ENCODE measurements at places on chromosomes 2 and 18.

GRCh38 chr2:32422133-32422532, 65.3 kb downstream of the BIRC6 start:
- DNase-seq, result no peak

DNA sequence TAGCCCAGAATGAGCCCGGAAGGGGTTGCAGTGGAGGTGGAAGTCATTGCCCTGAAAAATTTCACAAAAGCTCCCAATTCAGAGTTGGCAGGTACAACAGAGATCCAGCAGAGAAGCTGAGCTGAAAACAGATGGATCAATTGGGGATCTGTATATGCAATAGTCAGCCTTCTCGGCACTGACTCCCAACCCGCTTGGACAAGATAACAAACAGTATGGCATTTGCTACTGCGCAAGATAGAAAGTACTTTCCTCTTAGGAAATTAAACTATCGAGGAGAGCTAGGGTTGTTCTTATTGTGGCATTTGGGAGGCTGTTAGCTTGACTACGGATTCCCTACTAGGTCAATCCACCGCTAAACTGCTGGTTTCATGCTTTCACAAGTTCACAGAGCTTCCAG, 11.6 kb upstream of the IER3IP1 start:
- DNase-seq, result no peak

DNA sequence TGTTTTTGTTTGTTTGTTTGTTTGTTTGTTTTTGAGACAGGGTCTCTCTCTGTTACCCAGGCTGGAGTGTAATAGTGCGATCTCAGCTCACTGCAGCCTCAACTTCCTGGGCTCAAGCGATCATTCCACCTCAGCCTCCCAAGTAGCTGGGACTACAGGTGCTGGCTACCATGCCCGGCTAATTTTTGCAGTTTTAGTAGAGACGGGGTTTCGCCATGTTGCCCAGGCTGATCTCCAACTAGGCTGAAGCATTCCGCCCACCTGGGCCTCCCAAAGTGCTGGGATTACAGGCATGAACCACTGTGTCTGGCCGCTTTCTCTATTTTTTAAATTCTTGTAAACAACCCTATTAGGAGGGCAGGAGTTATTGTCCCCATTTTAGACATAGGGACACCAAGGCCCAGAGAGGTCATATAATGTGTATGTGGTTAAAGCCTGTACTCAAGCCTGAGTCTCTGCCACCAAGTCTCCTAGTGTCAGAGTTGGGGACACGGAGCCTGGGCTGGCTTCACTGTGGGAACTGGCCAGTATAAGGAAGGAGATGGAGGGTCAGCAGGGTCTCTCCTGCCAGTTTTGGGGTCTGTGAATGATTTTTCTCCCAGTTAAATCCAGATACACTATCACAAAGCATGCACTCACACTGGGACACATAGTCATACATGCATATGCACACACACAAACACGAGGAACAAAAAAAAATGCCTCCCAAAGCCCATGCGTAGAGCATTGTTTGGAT, 27.5 kb upstream of the MCFD2 start:
- DNase-seq, result no peak

- DNase-seq, result peak; percentile 10
These were observed 843 bp downstream of the CYS1 start for GRCh38 chr2:10079266-10079869.

DNA sequence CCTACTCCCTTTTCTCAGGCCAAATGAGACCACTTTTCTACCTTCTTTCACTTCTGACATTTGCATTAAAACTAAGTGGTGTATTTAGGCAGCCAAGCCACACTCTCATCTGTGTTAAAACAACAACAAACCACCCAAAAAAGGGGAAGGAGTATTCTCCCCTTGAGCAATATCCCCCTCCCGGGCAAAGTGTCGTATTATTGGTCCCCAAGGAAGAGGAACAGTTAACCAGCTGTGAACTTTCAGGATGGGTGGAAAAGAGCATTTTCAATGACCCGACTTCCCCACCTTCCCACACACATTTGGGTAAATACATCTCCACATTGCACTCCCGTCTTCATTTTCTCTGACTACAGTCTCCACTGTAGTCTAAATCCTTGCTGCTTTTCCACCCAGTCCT, 44.3 kb downstream of the FEZ2 start:
- no peak for DNase-seq

DNA sequence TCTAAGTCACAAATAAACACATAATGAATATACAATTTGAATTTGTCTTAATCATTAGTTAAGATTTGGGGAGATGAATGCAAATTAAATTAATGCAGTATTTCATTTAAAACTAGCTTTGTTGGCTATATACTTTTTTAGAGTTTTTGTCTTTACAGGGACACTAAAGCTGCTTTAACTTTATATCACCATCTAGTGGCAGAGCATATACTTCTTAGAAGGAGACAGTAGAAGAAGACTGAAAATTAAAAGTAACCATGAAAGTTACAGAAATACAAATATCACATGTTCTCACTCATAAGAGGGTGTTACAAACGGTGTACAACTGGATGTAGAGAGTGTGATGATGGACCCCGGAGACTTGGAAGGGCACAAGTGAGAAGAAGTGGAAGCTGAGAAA, 268.3 kb upstream of the NETO1 start:
- DNase-seq, result no peak

DNA sequence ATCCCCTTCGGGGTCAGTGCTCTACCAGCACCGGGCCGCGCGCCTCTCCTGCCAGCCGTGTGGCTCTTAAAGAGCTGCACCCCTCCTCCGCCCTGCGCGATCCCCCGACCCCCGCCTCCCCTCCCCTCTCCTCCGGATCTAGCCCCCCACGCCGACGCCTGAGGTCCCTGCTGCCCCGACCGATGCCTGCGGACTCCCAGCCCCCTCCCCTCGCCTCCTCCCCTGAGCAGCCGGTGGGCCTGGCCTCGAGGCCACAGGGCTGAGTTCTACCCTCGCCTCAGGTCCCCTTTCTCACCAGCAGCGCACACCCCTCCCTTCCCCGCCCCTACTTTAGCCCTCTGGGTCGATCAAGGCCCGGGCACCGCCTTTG, 5.8 kb upstream of the SIX3 start:
- DNase-seq, result no peak

- no peak for DNase-seq
These were observed 28.7 kb upstream of the DCC start for GRCh38 chr18:52311331-52311730.

GRCh38 chr2:102336502-102336945, 19.1 kb upstream of the IL18R1 start:
- no peak for DNase-seq

DNA sequence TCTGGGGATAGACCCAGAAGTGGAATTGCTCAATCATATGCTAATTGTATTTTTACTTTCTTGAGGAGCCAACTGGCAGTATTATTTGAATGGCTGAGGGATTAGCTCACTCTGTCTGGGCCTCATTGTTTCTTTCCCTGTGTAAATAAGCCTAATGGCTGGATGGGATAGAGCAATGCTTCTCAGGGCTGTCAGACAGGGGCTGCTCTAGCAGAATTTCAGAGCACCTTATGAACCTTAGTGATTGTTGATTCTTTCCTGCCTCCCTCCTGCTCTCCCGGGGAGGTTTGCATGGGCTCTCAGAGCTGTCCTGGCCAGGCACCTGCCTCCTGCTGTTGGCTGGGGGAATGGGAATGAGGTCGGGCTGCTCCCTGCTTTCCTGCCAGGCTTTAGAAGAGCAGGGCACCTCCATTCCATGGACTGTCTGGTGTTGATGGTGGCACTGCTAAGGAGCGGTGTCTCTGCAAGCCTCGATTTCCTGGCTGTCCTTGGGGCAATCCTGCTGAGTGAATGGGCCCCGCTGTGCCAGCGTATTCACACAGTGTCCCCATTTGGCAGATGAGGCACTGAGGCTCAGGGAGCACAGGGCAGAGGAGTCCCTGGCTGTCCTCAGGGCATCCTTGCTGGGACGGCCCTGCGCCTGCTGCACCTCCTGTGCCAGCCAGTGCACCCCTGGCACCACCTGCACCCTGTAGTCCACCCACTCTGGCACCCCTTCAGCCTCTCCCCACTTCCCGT, 468.2 kb upstream of the HS6ST1 start:
- DNase-seq, result no peak

- no peak for DNase-seq
These were observed 134.3 kb upstream of the PIEZO2 start for GRCh38 chr18:11283479-11284161.

DNA sequence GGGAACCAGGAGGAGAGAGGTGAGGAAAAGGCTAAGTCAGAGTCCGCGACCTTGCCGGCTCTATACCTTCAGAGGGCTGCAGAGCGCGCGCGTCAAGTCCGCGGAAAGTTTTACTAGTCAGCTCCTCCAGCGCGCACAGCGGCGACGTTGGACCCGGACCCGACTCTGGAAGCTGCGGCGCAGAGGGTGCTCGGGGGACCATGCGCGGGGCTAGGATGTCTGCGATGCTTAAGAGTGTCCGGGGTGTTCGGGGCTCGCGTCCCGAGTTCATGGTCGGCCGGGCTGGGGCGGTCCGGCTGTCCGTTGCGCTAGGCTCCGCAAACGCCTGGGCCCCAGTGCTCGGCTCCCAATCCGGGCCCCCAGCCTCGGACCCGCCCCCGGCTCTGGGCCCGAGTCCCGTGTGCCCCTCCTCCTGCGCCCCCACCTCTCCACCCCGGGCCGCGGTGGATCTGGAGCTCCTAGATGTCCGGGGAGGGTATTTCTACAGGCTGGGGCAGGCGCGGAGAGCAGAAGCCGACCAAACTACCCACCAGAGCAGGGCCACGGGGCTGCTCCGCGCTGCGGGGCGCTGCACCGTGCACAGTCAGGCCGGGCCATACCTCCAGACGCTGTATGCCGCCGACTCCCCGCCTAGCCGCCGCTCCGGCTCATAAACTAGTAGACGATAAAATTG, at the start of gene LBX2:
TSS of gene LBX2 (minus strand) at position 337 of the 673 bp plus-strand sequence. CDS start at position 271, 66 bp downstream.
- DNase-seq, result no peak

DNA sequence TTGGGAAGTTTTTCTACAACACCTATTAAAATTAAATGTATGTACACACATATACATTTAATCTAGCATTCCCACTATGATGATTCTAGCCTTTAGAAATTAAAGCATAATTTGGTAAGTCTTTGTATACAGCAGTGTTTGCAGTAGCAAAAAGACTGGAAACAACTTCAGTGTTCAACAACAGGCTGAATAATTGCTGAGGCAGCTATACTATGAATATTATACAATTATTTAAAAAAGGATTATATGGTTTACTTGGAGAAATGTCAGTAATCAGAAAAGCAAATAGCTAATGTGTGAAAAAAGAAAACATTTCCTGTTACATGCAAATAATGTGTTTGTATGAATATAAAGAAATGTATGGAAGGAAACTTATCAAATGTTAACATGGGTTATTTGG, 1.4 kb upstream of the ZNF638 start:
- DNase-seq, result no peak

DNA sequence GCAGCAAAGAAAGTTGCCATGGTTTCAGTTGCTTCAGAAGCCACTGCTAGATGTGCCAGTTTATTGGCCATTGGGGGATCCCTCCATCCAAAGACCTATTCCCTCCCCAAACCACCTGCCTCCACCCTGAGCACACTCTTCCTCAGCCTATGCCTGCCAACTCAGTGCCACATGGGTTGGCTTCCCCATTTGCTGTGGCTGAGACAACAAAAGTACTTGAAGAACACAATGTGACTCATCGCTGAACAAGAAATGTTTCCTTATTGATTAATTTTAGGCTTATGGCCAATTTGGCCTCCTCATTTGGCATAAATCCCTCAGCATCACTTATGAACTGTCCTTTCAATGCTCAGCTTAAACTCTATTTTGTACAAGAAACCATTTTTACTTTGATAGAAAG, 215.9 kb downstream of the TMEM247 start:
- DNase-seq, result no peak

DNA sequence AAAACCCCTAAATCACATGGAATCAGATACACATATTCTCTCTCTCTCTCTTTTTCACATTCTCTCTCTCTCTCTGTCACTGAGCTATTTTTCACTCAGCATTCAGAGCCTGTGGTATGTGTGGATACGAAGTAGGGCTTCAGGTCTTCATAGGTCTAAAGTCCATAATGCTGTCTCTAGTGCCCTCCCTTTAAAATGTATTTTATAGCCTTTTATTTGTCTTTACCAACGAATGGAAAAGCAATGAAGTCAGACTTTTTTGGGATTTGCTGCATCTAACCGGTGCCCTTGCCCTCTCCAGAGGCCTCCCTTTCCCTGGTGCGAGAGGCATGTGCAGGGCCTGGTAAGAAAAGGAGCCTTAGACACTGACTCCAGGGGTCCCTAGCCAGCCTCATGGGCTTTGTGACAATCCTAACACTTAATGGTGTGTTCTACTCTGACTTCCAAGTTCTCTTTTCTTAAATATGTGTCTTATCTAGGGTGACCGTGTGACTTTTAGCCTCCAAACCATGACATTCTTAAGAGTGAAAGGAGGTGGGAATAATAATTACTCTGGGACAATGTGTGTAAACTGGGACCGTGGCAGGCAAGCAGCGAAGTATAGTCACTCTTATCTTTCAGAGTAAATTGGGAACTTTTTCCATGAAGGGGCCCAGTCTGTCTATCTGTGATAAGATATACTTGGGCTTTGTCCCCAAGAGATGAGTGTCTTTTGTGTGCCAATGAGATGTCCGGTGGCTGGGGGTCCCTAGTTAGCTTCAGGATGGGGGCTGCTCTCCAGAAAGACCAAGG, 101.1 kb downstream of the B3GNT2 start:
- no peak for DNase-seq

DNA sequence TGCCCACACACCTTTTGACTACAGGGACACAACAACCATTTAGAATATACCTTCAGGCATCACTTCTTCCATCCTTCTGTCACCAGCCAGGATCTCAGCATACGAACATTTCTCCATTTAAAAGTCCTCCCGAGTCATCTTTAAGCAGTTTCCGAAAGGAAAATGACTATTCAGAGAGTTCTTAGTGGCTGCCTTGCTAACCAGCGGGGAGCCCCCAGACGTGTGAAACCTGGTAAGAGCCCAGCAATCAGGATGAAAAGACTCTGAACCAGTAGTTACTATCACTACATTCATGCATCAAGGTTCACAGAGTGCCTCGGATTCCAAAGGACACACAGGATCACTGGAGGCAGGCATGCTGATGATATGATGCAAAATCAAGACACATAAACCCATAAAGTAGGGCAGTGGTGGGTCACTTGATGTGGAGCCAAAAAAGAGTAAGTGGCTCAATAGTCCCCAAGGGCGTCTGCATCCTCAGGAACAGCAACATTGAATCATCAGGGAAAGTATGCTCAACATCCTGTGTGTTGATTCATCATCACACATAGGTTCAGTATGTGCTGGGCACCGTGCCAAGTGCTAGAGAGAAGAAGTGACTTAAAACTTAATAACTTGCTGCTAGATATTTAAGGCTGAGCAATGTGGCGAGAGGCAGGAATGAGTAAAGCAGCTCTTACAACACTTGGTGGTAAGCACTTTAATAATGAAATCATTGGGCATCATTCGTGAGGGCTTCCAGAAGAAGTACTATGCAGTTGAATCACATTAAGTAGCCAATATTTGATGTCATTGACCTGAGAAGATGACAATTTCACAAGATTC, 4.4 kb downstream of the CCL20 start:
- peak; percentile 100 for DNase-seq

GRCh38 chr18:2984091-2984490, 28.9 kb downstream of the LPIN2 start:
- DNase-seq, result no peak

Measured in fibroblast of skin of left quadriceps (primary cell).